CD4-positive, alpha-beta memory T cell (primary cell): ENCODE measurements at places on chromosomes 1 and 21.

DNA sequence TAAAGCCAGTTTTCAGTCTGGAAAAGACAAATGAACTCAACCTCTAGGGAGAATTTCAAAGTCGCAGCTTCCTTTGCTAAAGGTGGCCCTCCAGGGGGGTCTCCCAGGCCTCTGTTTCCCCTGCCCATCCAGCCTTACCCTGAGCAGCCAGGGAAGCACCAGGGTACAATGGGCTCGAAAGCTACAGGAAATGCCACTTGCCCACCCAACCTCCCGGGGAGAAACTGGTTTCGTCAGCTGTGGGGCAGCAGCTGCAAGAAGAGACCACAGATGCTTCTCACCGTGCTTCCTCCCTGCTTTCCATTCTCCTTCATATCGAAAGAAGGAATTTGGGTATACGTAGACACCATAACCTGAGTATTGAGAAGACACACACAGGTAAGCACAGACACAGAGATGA, 1.7 kb downstream of the MORN1 start:
- DNase-seq = no peak

DNA sequence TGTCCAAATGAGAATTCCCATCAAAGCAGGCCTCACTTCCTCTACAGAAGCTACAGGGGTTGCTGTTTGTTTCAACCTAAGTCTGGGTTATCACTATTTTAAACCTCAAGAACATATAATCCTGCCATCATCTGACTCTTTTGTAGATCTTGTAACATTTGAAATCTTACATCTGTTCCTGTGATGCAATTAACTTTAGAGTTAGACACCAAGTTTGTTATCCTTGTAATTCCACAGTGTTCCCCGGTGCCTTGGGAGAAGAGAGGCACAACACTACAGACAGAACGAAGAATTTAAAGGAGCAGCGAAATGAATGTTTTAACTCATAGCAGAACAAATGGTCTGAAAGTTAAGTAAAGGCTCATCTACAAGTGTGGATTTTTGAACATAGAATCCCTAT, 116.1 kb downstream of the UCHL5 start:
- no peak for DNase-seq

- no peak for DNase-seq
Observed at GRCh38 chr1:44103270-44104131, 15.1 kb upstream of the KLF17 start.

DNA sequence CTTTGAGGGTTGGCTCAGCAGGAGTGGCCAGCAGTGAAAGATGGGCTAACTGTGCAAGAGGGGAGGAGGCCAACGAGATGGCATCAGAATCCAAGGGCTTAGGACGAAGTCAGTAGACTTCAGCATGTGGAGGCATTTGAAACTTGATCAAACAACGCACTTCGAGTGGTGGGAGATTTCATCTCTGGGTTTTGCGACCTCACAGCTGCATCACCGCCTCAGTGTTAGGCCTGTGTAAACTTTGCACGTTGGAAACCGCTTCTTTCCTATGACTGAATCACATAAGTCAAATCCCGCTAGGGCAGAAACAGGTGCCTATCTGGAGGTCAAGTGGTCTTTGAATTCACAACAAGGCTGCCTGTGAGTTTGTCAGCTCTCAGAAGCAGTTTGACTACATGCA, 17.8 kb downstream of the TFF3 start:
- no peak for DNase-seq

DNA sequence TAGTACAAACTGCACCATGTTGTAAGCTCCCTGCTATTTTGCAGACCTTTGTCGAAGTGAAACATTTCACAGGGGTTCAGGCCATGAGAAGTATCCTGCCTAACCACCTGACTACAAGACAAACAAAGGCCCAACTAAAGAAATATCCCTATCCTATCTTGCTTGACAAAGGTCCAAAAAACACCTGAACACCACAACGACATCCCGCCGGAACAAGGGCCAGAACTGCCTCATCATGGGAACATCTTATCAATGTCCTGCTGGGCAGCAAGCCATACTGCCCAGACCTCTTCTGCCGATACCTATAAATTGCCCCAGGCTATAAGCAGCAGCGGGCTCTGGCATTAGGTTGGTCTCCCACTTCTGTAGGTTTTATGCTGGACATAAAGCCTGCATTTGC, 12.3 kb downstream of the MYSM1 start:
- no peak for DNase-seq

GRCh38 chr1:39268906-39269305, 64.4 kb downstream of the MACF1 start:
- no peak for DNase-seq

- no peak for DNase-seq
Observed at GRCh38 chr1:162550925-162551324, 10.6 kb upstream of the UAP1 start.
